ENCODE measurements at places on chromosomes 16 and 17.
A peak's percentile ranks its signal among the peaks of the same experiment; 100 is the strongest.

GRCh38 chr17:9202532-9202931 is 181.2 kb downstream of the NTN1 start:
- DNase-seq = no peak

GRCh38 chr17:49670002-49670401 is 7.9 kb downstream of the SPOP start:
- no peak for DNase-seq

GRCh38 chr17:42399948-42400843 is 12.0 kb upstream of the STAT3 start:
- no peak for DNase-seq

GRCh38 chr16:75293772-75294171 is 42.3 kb upstream of the BCAR1 start:
- DNase-seq = no peak

DNA sequence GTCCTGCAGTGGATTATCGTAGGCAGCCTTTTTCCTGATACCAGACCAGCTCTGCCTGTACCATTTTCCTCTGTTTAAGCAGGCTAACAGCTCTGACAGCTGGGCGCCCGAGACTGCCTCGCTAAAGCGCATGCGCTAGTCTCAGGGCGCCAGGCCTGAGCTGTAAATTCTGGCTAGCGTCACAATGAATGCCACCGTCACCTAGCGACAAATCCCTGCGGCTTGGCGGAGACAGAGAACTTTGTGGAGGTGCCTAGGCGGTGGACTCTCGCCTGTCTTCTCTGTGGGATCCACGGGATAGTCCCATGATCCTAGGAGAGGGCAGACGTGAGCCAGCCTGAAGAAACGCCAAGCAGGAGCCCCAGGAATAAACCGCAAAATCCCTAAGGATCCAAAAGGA is 573.9 kb downstream of the KCNJ18 start:
- no peak for DNase-seq

GRCh38 chr17:56292010-56292409 is 138.7 kb downstream of the ANKFN1 start:
- no peak for DNase-seq

GRCh38 chr16:3736116-3736515 is 18.8 kb upstream of the TRAP1 start:
- DNase-seq = no peak

DNA sequence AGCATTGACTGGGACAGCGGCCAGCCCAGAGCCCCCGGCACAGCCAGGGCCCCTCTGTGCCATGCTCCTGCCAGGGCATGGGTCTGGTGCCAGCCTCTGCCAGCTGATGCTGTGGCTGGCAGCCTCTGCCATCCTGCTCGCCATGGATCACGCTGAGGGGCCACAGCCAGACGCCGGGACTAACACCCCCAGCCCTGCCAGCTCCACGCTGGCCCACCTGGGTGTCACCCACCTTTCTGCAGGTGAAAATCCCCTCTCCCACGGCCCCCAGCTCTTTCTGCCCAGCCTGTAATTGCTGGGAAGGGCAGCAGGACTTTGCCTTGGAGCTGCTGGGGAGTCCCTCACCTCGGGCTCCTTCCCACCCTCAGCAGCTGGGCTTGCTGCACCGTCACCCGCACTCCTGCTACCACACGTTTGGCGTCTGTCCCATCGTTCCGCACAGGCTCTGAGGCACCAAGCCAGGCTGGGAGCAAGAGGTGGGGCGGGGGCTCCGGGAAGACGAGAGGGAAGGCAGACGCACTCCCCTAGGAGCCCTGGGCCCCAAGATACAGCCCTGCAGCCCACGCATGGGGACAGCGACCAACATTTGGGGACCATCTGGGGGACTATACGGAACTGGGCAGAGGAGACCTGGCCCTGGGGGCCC is 42.0 kb upstream of the ACSF3 start:
- no peak for DNase-seq

DNA sequence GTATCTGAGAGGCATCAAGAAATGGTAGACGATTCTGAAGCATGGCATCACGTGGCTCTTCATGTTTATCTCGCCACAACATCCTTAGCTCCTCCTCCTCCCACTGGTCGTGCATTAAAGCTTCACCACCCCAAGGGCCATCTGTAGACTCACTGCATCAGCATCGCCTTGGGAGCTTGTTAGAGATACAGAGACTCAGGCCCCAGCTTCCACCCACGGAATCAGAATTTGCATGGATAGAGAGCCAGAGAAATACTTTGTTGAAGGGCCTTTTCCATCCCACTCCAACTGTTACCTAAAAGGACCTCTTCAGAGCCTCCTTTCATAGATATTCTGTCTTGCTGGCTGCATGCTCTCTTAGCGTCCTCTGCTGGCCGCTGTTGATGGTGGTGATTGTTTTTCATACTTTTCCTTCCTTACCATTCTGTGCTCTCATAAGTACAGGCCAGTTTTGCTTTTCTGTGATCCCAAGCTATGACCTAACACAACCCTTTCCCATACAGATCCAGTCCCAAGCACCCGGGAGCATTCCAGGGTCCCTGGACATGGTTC is 1049.4 kb upstream of the EEF2KMT start:
- no peak for DNase-seq

GRCh38 chr17:43456661-43457361 is 27.0 kb upstream of the DHX8 start:
- DNase-seq = peak; percentile 27

GRCh38 chr17:44137891-44138709 is 3.6 kb upstream of the HROB start:
- DNase-seq = peak; percentile 41

DNA sequence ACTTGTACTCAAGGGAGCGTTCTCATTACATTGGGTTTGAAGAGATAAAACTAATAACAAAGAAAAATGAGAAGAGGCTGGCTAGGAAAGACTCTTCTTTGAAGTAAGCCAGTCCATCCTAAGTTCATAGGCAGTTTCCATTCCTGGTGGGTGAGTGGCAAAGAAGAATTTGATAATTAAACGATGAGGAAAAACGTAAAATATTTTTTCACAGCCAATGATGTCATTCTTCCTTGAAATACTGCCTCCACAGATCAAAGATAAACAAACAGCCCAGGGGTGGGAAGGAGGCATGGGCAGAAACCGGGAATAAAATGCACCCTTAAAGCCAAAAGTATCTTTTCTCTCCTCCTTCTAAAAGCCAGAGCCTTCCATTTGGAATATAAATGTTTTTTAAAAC is 346.6 kb downstream of the PMP22 start:
- no peak for DNase-seq

DNA sequence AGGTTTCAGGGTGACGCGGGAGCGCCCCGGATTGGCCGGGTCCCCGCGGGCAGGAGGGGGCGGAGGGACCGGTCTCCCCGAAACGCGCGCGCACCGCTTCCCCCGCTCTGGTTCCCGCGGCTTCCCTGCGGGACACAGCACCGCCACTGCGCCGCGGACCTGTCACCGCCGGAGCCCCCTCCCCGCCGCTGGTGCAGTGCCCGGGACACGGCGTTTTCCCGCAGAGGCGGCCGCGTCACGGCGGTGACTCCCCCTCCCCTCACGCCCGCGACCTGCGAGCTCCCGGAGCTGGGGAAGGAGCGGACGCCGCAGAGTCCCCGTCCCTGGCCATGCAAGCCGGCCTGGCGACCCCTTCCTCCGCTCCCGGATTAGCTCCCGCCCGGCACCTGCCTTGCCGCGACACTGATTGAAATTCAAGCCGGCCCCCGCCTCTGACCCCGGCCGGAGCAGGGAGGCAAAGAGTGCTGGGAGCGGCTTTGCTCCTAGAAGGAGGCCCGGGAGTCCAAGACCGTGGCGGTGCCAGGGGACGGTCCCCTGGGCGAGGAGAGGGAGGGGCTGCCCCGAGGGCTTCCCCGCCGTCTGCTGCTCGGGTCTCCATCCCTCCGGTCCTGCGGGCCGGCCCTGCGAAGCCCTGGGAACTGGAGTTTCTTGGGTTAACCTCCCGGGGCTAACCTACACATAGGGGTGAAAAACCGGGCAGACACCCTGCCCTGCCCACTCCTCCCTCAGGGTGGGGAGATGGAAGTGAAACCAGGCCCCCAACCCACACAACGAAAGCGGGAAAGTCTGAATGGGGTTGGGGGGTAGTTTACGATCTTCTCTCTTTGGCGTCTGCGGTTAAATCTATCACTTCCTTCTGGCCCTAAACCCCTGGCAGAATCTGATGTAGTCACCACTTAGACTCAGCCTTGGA is 1.0 kb downstream of the RHBDL3 start:
- no peak for DNase-seq

GRCh38 chr17:40457964-40458791 is 14.9 kb downstream of the IGFBP4 start:
- DNase-seq = no peak

DNA sequence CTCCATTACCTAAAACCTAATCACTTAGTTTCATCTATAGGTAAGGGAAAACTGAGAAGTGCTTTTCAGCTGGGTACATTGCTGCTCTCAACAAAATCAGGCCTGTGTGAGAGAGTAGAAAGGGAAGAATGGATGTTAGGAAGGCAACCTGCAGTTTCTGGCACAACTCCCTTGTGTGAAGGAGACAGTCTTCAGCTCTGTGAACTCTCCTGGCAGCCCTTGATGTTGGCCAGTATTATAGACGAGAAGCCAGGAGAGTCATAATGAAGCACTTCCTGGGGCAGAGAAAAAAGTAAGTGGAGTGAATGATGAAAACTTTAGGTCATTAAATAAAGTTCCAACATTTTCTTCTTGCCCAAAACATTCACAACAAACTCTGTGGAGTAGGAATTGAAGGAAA is 260.1 kb downstream of the IRX3 start:
- no peak for DNase-seq

GRCh38 chr17:72658675-72659074 is 433.8 kb downstream of the SLC39A11 start:
- no peak for DNase-seq

- DNase-seq = no peak
Observed at GRCh38 chr16:85838876-85839585, 39.5 kb downstream of the COX4I1 start.

DNA sequence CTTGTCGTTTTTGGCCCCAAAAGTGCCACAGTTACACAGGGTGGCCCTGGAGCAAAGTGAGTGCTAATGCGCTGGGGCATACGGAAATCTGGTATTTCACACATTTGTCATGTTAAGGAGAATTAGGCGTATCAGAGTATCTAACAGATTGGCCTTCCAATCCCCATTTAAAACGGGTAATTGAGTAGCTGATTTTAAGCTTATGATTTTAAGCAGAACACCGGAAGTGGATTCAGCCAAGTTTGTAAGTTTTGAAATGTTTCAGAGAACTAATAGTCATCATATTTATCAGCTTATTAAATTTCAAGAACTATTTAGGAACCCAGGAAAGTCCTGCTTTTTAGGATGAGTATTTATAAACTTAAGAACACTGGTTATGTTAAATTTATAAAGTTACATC is 19.5 kb downstream of the LRRC75A start:
- DNase-seq = no peak

DNA sequence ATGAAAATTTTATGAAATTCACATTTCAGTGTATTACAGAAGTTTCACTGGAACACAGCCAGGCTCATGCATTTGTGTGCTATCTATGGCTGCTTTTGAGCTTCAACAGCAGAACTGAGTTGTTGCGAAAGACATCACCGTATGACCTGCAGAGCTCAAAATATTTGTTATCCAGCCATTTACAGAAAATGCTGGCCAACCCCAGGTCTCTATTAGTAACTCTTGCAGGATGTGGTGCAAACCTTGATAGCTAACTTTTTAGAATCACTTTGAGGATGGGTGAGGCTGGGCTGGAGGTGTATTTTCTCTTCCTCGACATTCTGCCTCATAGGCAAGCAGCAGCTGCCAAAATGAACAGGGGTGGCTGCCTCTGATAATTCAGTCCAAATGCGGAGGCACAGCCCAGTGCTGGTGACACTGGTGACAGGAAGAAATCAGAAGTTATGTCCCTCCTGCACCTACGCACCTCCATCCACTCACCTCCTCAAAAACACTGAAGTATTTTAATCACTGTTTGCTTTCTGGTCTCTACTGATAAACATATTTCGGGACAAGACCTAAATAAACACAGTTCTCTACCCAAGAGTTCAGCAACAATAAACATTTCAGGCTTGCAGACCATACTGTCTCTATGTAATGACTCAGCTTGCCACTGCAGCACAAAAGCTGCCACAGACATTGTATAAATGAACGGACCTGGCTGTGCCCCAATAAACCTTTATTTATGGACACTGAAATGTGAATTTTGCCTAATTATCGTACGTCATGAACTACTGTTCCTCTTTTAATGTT is 28.5 kb downstream of the ARHGAP17 start:
- DNase-seq = peak; percentile 77

- peak; percentile 6 for DNase-seq
Observed at GRCh38 chr16:17372386-17372785, 98.4 kb downstream of the XYLT1 start.

DNA sequence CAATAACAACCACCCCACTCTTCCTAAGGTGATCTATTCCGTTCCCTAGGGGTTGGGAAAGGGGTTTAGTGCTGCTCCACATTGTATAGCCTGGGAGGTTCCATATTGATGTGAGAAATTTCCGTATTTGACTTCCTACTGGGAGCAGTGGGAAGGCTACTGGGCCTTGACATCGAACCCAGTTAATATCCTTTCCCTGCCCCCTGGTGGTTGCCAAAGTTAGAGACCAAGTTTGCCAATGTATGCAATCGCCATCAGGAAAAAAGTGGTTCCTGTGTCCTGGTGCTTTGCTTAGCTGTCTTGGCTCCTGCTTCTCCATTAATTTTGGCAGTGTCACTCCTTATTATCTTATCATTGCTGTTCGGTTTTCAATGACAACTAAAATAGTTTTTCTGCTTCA is 914.9 kb downstream of the KCNJ2 start:
- DNase-seq = peak; percentile 29

DNA sequence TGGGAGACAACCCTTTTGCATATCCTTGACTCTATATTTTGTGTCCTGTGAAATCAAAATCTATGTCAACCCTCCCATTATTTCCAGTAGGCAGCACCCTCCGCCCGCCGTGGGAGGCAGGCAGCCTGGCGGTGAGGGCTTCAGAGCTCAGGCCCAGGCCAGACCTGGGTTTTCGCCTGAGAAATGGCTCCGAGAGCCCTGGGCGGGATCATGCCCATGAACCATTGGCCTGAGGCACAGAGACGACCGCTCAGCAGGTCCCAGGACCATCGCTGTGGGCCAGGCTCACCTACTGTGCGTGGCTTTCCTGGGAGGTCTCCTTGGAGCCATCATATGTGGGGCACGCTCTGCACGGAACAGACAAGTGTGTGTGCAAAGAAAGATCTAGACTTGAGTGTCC is 6.3 kb upstream of the SLC38A8 start:
- DNase-seq = no peak

- peak; percentile 7 for DNase-seq
Observed at GRCh38 chr17:77609553-77610517, 348.7 kb upstream of the TNRC6C start.

DNA sequence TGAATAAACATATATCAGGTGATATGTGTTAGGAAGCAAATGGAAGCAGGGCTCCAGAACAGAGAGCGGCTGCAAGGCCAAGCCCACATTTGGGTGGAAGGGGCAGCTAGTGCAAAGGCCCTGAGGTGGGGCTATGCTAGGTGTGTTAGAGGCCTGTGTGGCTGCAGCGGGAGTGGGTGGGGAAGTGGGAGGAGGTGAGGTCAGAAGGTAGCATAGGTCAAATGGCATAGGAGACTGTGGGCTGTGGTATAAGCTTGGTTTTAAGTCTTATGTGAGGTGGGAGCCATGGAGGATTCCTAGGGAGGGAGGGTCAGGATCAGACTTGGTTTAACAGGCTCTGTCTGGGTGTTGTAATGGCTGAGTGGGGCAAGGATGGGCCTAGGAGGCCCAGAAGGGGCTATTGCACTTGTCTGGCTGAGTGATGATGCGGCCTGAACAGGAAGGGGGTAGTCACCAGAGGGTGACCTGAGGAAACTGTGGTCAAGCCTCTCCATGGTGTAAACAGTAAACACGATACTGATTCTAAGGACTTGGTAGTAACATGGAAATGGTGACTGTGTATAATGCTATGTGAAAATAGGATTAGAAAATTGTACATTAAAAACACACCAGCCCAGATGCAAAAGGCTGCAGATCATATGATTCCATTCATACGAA is 31.1 kb downstream of the RAI1 start:
- no peak for DNase-seq
